ENCODE measurements at places on chromosomes 7 and 10. TPM values are rescaled to one million over a fixed set of nuclear protein-coding genes. Genes with fewer than 3 reads are reported as not detected.

The AGMO gene
- not detected for total RNA-seq

The CADPS2 gene
- not detected for total RNA-seq

GRCh38 chr7:86708031-86708680 is 64.4 kb downstream of the GRM3 start:
- DNase-seq = no peak

- peak; percentile 71 for DNase-seq
These were observed 86.4 kb downstream of the MYL10 start for GRCh38 chr7:101542527-101543241.

The LBX1 gene
- not detected for total RNA-seq

DNA sequence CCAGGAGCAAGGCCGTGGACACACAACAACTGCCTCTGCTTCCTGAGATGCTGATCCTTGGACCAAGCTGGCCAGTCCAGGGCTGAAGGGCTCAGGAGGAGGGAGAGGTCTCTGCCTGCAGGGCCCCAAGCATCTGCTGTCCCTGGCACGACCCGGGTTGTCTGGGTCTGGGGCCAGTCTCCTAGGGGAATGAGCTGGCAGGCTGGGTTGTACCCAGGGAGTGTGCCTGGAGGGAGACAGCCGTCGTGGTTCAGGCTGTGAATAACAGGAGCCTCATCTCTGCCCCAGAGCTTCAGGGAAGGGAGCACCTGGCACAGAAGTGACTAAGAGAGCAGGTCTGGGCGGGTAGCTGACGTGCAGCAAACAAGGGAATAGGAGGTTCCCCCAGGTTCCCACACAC is 17.9 kb upstream of the SERPINE1 start:
- no peak for DNase-seq

DNA sequence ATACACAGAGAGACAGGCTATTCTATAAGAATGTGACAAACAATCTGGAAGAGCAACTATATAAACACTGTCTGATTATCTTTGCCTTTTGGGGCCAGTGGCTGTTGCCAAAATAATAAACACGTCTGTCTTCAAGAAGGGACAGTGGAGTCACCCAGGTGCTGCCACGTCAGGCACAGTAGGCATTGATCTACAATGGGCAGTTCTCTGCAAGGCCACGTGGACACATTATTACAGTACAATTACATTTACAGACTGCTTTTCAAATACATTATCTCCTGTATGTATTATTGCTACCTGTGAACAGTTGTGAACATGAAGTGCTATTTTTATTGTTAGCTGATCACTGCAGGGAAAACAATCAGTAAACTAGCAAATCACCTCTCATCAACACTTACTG is 14.0 kb downstream of the DNMBP start:
- DNase-seq = no peak

The ZNF853 gene
- 0.18 TPM for total RNA-seq

DNA sequence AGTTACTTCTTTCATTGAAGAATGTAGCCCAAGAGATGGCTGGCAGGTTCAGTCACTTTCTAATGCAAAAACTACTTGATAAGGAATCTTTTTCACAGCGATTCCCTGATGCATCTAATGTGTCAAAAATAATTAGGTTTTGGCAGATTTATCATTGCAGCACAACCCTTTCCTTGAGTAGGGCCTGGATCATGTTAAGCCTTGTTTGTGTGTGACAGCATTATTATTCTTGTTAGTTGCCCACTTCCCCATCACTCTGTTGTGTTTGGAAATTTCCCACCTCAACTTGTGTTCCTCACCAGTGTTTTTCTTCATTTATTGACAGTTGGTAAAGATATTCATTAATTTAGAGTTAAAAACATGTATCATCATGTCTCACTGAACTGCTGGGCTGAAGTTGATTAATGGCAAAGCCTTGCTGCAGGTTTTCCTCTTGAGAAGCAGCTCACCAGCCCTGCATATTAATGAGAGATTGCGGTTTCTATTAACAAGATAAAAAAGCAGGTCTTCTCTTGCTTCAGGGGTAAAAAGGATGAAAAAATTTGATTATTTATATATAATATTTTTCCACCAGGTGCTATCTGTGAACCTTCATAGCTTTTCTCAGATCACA is 233.3 kb upstream of the MDFIC start:
- no peak for DNase-seq

DNA sequence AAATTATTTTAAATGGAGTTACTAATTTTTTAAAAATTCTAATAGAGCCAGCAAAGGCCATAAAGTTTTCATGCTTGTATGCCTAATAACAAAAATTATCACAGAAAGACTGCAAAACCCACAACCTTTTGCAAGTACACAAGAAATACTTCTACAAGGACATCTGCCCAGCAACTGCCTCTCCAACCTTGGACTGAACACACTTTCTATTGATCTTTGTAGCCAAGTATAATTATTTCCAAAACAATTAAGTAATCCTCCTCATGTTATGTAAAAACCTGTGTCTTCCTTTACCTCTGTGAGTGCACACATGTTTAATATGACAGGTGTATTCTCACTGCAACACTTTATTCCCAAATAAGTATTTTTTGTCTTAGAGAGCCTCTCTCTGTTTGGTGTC is 16.6 kb upstream of the ACSM6 start:
- DNase-seq = no peak

GRCh38 chr10:43120116-43120928 is 17.9 kb upstream of the CSGALNACT2 start:
- DNase-seq = no peak

DNA sequence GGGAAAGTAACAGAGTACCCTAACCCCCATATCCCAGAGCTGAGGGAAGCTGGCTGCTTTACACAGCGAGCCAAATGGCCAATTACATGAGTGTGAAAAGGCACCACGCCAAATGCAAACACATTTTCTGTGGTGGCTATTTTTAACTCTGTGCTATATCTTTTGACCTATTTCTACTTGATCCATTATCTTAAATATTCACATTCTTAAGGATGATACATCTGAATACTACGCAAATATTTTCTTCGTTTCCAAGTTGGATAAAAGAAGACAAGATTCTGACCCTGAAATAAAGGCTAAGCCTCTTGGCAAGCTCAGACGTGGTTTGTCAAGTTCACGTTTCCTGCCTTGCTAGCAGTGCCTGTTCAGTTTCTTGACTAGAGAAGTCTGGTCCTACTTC is 146.7 kb upstream of the TMEM196 start:
- no peak for DNase-seq

The CALML5 gene
- total RNA-seq = not detected

The VIM gene
- total RNA-seq = 2,607 TPM

- no peak for DNase-seq
These were observed 722.2 kb downstream of the PARD3 start for GRCh38 chr10:34092891-34093290.

GRCh38 chr10:123413353-123413752 is 252.8 kb upstream of the GPR26 start:
- DNase-seq = no peak

- DNase-seq = no peak
These were observed 103.9 kb downstream of the PLCE1 start for GRCh38 chr10:94097656-94098055.

The AGR2 gene
- total RNA-seq = not detected

The KLLN gene
- 0.81 TPM for total RNA-seq

- DNase-seq = no peak
These were observed at the start of gene RBP4 for GRCh38 chr10:93601146-93601773. TSS of gene RBP4 (minus strand) at chr10:93601235. CDS start at chr10:93601028, 207 bp downstream.

DNA sequence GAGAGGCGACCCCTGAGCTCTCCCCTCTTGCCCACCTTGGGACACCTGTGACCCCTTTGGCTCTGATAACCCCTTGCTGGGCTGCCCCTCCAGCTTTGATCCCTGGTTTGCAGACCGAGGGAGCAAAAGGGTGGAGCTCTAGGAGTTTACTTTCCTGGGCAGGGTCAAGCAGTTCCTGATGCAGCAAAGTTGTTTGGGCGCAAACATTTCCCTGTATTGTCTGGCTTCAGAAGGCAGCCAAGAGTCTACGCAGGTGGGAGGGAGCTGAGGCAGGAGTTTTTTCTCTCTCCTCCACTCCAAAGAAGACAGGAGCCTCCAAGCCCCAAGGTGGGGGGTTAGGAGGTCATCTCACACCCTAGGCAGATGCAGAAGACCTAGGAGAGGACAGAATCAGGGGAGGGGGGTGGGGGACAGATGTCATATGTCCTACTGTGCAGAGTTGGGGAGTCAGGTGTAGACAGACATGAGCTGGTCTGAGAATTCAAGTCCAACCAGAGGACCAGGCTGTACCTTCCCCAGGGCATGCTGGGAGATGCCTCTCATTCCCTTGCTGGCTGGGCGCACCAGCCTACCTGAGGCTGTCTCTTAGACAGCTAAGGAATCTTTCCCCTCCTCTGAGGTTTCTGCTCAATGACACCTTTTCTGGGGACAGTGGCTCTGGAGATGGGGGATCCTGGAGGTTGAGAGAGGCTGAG is 20.5 kb downstream of the TMEM270 start:
- no peak for DNase-seq

The TEX36 gene
- not detected for total RNA-seq

The TAS2R39 gene
- not detected for total RNA-seq

GRCh38 chr10:33722067-33722466 is 387.6 kb upstream of the NRP1 start:
- no peak for DNase-seq

DNA sequence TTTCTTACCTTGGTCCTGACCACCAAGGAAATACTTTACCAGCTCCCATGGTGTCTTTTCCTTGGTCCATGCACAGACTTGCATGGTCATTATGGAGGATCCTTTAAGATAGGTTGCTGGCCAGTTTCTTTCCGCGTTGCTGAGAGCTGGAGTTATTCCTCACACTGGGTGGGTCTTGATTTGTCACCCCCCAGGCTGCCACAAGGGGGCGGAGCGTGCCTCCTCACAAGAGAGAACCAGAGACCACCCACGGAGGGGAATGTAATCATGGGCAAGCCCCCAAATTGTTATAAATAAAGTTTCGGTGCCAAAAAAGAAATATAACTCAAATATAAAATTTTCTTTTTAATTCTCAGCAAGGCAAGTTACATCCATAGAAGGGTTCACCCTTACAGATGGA is 10.5 kb upstream of the TRIM24 start:
- peak; percentile 35 for DNase-seq

- no peak for DNase-seq
These were observed 358.9 kb downstream of the FRMD4A start for GRCh38 chr10:13971601-13972475.

GRCh38 chr7:30246392-30246791 is 38.0 kb upstream of the ZNRF2 start:
- no peak for DNase-seq

GRCh38 chr10:108852211-108852610 is 1071.1 kb downstream of the XPNPEP1 start:
- DNase-seq = no peak

DNA sequence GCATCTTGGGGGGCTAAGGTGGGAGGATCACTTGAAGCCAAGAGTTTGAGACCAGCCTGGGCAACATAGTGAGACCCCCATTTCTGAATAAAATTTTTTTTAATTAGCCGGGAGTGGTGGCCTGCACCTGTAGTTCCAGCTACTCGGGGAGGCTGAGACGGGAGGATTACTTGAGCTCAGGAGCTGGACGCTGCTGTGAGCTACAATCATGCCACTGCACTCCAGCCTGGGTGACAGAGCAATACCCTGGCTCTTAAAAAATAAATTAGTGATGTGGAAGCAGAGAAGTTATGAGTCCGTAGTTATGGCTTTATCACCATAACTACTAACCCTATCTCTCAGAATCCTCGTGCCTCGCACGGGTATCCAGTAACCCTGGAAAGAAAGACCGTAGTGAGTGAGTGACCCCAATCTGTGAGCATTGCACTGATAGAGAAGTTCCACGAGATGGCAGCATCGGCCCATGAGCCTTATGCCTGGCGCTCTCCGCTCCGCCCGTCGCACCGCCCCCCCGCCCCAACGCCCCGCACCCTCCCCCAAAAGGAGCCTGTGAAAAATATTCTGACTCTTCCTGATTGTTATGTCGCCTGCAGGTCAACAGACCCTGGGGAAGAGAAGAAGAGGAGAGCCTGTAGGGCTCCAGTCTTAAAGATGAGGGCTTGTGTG is 4.9 kb upstream of the SLC29A3 start:
- DNase-seq = peak; percentile 58

- no peak for DNase-seq
These were observed 116.2 kb upstream of the SH2B2 start for GRCh38 chr7:102170393-102170970.

DNA sequence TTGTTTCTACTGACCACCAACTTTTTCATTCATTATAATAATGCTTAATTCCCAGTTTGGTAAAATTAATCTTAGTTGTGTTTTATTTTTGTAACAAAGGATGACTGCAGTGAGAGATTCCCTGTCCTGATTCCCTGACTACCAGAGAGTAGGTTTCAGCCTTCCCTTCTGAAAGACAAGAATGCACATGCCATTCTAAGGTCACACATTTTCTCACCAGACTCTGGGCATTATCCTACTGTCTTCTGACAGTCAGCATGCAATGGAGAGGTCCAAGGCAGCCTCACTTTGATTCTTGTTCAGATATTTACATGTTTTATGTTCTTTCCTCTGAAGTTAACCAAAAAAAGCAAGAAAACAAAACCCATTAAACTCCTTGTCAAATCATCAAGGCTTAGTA is 372.7 kb upstream of the CDC14C start:
- no peak for DNase-seq

DNA sequence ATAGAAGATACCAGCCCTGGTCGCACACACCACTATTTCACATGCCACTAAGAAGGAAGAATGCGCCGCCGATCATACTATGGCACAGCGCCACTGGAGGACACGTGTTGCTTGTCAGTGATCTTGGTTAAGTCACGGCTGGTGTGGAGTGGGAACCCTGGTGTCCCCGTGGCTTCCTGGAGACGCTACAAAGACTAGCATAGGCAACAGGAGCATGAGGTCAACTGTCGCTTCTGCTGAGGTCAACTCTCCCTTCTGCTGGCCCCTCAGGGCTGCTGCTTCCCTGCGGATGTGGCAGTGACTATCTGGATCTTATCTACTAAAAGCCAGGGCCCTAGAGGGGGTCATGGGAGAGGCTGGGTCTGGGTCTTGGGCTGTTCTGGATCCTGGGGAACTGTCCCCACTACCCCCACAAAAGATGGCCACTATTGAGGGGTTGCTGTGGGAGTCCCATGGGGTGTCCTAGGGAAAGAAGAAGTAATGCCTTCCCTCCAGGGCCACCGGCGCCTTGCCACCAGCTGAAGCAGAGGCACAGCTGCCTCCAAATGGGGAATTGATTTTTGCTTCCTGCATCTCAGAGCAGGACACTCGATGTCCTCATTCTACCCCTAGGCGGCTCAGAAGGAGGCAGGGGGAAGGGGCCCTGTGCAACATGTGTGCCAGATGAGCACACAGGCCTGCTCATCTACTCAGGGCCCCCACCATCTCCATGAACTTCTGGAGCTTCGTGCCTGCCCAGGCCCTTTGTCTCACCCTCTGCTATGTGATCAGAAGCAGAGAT is 76.6 kb upstream of the PPIF start:
- DNase-seq = no peak

GRCh38 chr7:155287284-155287935 is 10.3 kb upstream of the INSIG1 start:
- DNase-seq = no peak
